Stimulated activated CD8-positive, alpha-beta memory T cell treated with anti-CD3 and anti-CD28 coated beads, Interleukin-4, amount 100 ng/mL, for 1 hour (primary cell): ENCODE measurements at places on chromosomes 6 and 20.

- DNase-seq: no peak
Measured at GRCh38 chr6:63839485-63839884, 203.9 kb downstream of the PHF3 start.

DNA sequence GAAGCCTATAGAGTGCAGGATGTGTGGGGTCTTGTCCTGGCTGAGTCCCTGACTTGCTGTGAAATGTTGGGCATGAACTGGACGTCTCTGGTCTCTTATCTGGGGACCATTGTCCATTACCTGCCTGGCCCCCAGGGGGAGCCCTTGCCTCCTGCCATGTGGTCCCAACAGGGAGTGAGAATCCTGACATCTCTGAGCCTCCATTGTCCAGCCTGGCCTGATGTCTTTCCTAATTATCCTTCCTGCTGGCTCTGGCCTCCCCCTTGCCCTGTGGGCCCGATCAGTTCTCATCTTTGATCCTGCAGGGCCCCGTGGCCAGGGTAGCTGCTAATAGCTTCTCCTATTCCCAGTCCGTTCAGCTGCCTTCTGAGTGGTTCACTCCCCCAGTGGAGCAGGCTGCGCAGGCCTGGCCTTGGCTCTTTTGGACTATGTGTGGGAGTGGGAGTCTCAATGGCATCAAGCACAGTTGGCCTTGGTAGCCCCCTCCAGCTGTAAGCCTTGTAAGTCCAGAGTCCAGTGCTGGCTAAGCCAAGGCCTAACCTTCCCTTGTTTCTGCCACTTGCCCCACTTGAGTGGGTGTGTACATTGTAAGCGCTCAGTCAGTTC is 77.9 kb upstream of the RALY start:
- no peak for DNase-seq

- DNase-seq: no peak
Measured at GRCh38 chr6:68776354-68776753, 141.3 kb downstream of the ADGRB3 start.

- DNase-seq: no peak
Measured at GRCh38 chr6:21228876-21229460, 364.6 kb upstream of the SOX4 start.

DNA sequence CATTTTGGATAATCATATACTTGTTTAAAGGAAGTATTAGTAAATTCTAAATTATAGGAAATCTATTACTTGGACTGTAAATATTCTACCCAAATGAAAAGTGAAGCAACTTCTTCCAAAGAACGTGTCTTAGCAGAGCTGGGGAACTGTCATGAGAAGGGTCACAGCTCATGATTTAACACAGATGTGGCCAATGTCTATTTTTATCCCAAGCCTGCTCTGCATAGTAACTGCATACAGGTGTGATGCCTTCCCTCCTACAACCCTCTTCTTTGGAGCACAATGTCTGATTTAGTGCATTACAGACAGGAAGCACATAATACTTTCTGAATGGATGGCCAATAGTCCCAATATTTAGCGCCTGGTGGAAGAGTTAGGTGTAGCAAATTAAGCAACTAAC is 138.7 kb upstream of the THEMIS start:
- no peak for DNase-seq

DNA sequence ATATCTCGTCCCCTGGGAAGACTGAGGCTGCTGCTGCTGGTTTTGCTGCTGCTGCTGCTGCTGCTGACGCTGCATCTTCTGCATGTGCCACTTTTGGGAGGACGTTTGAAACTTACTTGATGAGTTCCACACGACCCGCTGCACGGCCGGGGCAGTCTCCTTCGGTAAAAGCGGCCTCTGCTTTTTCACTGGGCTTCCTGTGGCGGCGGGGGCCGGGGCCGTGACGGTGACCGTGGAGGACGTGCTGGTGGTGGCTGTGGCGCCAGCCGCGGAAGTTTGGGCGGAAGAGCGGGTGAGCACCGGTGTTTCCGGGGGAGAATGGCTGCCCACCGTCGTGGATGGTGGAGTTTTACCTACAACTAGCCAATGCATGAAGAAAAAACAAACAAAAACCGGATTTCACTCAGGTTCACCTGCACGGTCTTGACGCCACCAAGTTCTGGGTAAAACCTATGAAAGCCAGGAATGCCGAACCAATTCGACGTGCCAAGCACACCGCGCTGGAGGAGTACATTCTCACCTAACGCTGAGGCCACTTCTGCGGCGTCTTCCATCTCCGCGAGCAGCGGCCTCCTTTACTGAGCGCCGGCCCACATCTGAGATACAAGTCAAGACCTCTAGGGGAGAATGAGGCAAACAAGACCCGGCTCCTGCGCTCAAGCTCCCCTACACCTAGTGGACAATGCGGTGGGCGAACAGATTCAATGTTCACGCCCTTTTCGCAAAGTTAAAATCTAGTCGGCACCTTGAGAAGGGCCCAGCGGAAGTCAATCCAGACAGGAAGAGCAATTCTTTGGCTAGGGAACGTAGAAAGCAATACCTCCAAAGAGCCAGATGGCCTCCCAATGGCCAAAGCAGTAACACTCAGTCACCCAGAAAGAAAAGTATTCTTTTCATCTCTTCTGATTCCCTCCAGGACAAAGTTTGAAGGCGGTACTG is 117.5 kb downstream of the ZMYND8 start:
- DNase-seq: no peak

GRCh38 chr6:11760015-11760473 is 18.6 kb downstream of the ADTRP start:
- DNase-seq: no peak

DNA sequence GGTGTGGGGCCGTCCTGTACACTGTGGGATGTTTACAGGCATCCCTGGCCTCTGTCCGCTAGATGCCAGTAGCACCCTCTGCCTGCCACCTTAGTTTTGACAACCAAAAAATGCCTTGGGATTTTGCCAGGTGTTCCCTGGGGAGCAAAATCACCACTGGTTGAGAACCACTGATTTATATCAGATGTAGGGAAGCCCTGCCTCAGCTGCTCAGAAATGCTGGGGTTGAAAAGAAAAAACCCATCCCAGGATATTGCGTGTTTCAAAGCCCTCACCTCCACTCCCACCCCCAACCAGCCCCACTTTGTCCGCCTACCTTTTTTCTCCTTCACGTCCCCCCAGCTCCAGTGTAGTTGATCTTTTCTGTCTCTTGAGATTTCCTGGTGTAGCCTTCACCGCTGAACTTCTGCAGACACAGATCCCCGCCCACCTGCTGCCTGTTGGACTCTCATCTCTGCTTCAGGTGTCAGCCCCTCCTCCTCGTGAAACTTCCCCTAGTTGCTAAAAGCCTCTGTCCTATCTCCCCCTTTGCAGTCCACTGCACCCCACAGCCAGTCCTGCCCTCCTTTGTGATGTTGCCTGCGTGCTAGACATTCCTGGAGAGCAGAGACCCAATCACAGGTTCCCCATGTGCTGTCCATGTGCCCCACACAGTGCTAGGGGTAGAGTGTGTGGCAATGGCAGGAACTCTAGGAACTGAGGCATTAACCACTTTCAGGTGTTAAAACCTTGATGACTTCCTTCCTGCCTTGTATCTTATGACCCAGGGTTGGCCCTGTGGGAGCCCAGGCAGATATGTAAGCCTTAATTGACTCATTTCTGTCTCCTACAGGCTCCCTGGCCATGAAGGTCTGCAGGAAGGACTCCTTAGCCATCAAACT is 98.9 kb downstream of the TBC1D7 start:
- DNase-seq: no peak

- no peak for DNase-seq
Measured at GRCh38 chr6:90025523-90026061, 131.3 kb downstream of the GJA10 start.

GRCh38 chr20:33162753-33163152 is 5.2 kb upstream of the BPIFA2 start:
- DNase-seq: no peak

DNA sequence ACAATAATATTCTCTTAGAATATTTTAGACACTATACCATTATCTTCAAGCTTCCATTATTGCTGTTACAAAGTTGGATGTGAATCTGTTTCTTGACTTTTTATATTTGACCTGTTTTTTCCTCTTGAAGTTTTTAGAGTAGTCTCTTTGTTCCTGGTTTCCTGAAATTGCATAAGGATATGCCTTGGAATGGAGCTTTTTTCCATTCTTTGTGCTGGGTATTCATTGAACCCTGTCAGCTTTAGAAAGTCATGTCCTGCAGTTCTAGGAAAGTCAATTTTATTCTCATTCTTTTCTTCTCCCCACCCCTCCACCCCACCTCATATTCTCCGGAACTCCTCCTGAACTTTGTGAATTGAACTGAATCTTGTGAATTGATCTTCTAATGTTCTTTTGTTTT is 92.4 kb upstream of the FOXO3 start:
- no peak for DNase-seq
